ENCODE measurements at places on chromosomes 2 and 18.

- no peak for DNase-seq
Observed at GRCh38 chr2:36539631-36540030, 58.3 kb downstream of the FEZ2 start.

- no peak for DNase-seq
Observed at GRCh38 chr18:70582981-70583380, 294.1 kb downstream of the SOCS6 start.

DNA sequence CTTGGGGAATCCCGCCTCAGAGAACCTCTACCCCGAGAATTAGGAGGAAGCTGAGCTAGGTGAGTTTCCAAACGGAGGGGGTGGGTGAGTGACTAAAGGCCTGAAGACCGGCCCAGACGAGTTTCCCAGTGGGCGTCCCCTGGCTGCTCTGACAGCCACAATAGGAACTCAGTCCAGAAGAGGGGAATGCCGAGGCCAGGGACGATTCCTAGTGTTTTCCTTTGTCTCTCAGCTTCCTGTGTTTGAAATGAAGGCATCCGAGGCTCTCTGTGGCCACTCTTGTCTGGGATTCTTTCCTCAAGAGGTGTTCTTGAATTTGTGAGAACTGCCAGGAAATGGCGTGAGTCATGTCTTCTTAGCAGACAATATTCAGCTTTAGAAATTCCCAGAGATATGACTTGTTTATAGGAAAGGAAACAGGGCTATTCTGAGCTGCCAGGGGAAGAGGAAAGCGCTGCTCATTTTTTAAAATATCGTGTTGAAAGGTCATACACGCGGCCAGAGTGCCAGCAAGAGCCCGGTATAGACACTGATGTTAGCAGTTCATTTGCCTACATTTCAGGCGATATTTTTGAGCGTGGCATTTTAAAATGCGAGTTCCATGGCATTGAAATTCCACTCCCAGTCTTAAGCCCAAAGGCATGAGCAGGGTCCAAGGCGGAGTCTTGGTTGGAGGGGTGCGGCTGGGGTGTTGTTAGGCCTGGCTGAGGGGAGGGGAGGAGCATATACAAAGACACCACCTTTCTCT is 169.1 kb upstream of the KLF7 start:
- DNase-seq, result peak; percentile 97

- no peak for DNase-seq
Observed at GRCh38 chr18:10995550-10995949, 153.8 kb downstream of the PIEZO2 start.

DNA sequence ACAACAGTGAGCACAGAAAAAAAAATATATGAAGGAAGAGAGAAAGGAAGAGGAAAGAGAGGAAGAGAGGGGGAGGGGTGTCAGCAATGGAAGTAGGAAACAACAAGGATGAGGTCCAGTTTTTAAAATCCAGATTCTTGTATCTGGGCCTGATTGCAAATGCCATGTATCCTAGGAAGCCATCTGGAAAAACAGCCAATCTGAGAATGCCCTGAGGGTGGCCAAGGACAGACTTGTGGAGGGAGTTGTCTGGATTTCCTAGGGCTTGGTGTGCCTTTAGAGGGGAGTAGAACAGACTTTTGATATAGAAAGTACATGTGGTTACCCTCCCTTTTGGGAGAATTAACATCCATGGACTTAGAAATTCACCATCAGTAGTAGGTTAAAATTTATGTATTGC is 47.1 kb downstream of the PRKCE start:
- DNase-seq, result no peak

GRCh38 chr18:28019425-28020108 is 157.4 kb downstream of the CDH2 start:
- no peak for DNase-seq

DNA sequence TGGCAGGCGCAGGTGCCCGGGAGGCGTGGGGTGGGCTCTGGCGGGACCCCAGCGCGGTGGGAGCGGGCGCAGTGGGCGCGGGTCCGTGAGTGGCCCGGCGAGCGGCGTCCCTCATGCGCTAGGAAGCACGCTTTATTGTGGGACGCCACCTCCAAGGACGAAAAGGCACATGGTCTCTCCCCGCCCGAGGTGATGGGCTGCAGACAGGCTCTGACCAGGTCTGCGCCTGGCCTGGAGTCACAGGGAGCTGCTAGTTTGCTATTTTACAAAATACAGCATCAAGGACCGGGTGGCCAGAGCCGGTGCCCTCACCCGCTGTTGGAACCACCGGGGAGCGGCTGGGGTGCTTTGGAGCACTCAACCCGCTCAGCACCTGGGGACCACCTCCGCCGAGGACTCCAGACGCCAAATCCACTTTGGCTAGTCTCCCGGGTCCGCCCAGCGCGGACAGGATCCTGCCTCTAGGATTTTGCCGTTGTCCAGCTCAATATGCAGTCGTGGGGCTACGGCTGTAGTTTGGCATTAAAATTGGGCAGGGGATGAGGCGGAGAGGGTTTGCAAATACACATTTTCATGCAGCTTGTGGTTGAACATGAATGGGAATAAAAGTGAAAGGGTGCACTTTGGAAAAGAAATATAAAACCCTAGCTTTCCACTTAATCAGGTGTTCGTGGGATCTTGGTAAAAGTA is 65.4 kb downstream of the LRRFIP1 start:
- DNase-seq, result peak; percentile 39

- DNase-seq, result no peak
Observed at GRCh38 chr2:127860130-127860529, 2.2 kb upstream of the POLR2D start.

DNA sequence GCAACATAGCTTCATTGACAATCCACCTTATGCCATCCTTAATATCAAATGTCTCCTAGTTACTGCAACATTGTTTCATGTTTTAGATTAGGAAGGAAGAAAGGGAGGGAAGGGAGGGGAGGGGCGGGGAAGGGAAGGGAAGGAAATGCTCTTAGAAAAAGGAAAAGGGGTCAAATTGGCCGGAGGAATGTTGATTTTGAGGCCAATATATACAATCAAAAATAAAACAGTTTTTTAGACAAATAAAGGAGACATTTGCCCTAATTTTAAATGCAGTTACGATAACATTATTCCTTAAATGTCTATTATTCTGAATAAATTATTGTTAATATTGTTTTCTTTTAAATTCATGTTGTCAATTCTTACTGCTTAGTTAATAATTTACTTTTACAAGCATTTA is 33.5 kb upstream of the CALCRL start:
- no peak for DNase-seq

DNA sequence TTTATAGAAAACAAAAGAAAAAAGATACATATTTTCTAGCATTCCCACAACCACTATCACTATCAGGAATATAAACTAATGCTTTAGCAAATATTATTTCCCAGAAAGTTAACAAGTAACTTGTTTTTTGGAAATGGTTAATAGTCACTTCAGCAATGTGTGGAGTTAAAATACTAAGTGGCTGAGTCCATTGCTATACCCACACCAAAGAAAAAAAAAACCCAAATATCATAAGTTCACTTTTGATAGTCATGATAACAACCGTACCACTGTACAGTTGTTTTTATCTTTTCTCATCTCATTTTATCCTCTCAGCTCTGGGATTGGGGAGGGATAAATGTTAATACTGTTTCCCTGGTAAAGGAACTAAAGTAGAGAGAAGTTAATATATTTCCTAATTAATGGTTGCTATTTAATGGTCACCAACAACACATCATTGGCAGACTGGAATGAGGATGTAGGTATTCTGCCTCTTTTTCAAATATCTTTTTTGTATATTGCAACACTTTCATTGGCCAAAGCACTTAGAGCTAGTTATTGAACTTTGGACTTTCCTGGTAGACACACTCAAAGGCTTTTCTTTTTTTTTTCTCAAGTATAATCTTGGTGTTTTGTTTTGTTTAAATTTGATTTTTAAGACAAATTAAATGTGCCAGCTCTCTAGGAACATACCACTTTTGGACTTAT is 18.4 kb upstream of the KANSL1L start:
- DNase-seq, result no peak

GRCh38 chr2:134988994-134989605 is 58.1 kb downstream of the MAP3K19 start:
- peak; percentile 46 for DNase-seq

GRCh38 chr18:28846958-28847357 is 670.0 kb upstream of the CDH2 start:
- DNase-seq, result no peak

DNA sequence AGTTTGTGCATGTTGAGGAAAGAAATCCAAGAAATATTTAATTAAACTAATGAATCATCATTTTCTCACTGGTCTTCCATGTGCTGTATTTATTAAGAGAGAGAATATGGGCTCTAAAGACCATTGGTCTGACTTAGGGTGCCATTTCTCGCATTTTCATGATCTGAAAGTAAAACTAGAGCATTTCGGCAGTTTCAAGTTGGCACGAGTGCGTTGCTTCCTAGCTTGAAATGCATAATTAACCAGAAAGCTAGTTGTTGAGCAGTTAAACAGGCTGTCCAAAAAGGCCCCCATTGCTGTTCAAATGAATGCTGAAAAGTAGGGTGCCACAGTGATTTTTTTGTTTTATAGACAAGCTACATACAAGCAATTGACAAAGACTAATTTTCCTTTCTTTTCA is 47.4 kb downstream of the SLC8A1 start:
- DNase-seq, result no peak

- DNase-seq, result no peak
Observed at GRCh38 chr18:61236356-61237057, 96.7 kb upstream of the CDH20 start.

DNA sequence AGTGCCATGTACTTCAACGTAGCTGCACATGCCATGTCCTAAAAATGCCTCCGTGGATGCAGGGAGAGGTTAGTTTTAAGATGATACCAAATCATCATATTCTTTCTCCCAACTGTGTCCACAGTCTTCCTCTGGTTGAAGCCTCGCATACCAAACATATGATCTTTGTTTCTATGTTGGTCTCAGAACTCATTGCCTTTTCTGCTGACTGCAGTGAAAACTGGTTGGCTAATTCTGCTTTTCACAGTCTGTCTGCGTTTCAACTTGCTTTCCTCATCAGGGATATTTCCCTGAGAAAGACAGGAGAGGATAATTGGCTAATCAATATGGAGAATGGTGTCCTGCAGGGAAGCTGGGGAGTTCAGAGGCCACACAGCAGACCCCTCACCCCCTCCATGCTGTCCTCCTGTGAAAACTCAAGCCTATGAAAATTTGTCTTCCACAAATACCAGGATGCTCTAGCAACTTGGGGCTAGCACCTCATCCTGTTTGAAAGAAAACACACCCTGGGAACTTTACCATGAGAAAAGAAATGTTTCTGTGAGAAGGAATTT is 192.2 kb upstream of the PXDN start:
- no peak for DNase-seq

DNA sequence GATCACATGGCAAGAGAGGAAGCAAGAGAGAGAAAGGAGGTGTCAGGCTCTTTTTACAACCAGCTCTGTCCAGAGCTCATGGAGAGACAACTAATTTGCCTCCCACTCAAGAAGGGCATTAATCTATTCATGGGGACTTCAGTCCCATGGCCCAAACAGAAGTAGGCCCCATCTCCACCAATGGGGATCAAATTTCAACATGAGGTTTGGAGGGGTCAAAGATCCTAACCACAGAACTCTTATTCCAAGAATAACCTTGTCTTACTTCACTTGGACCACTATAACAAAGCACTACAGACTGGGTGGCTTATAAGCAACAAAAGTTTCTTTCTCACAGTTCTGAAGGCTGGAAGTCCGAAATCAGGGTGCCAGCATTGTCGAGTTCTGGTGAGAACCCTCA is 31.8 kb downstream of the GRB14 start:
- DNase-seq, result no peak

- no peak for DNase-seq
Observed at GRCh38 chr2:101900375-101900774, 91.4 kb upstream of the IL1R2 start.

GRCh38 chr2:208415255-208415654 is 8.7 kb downstream of the PTH2R start:
- no peak for DNase-seq

DNA sequence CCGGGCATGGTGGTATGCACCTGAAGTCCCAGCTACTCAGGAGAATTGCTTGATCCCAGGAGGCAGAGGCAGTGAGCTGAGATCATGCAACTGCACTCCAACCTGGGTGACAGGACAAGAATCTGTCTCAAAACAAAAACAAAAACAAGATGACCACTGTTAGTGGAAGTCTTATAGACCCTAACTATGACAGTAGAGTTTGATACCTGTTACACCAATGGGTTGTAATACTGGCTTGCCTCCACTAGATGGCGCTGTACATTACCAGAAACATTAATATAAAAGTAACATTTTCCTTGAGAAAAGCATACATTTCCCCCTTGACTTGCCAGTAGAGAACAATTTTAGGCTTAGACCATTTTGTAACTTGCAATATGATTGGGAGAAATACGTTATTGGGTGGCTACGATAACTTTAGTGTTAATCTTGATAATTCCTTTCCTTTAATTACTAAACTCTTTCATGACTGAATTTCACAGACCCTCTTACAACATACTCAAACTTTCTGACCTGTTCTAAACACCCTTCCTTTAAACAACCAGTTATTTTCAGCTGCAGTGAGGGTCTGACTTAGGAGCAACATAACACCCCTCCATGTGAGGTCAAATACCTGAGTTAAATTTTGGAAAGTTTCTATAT is 19.5 kb downstream of the SLC25A52 start:
- DNase-seq, result peak; percentile 59

- DNase-seq, result no peak
Observed at GRCh38 chr2:26911911-26912861, 58.3 kb upstream of the MAPRE3 start.

DNA sequence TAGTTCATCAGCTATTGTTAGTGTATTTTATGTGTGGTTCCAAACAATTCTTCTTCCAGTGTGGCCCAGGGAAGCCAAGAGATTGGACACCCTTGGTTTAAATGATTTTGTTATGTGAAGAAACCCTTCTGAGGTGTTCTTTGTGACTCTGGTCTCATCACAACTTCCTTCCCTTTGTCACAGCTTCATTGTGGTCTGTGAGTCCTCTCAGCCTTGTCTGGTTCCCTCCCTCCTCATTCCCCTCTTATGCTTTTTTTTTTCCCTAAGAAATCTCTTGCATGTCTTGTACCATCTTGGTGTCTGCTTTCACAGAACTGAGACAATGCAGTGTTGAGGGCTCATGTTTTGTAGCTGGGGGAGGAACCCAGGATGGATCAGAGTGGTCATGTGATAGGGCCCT is 118.9 kb downstream of the TMEM182 start:
- DNase-seq, result no peak

GRCh38 chr18:36831139-36831538 is 2.2 kb downstream of the KIAA1328 start:
- DNase-seq, result peak; percentile 17

DNA sequence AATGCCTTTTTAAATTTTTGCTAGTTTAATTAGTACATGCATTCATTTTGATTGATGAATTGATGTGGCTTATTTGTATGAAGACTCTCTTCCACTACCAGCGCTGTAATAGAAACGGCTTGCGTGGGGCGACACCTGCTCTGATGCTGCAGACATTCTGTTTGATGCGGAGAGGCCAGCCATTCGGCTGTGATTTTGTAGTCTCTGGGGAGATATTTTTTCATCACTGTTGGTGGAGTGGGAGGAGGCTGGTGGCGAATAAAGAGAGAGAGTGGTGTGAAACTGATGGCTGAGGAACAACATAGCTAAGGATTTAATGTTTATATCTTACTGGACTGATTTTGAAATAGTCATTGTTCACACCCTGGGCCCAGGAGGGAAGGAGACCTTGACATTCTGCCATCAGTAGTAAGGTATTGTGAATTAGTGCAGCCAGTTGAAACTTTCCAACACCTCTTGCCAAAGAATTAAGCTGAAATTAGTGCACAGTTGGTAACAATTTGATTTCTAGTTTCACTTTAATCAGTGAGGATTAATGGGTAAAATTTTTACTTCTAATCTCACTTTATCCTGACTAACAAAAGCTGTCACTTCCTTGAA is 224.1 kb downstream of the MTX2 start:
- DNase-seq, result no peak
